ENCODE measurements at places on chromosomes 1 and 21.

DNA sequence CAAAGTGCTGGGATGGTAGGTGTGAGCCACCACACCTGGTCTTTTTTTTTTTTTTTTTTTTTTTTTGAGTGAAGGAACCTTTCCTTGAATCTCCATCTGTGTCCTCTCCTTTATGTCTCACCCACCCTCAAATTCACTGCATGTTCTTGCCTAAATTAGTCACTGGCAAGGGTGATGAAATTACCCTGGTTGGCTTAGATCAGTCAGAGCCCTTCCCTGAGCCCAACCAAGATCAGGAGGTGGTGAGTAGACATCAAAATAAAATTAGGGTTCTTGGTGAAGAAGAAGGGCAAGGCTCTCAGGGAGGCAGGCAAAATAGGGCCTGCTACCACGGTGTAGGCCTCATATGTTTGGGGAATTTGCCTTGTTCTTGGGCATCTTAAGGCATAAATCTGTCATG lies 5.3 kb upstream of the TNN start:
- DNase-seq, result no peak

GRCh38 chr1:85411567-85412305 lies 53.2 kb downstream of the DDAH1 start:
- DNase-seq, result no peak

- peak; percentile 57 for DNase-seq
These were observed 256.7 kb upstream of the CACYBP start for GRCh38 chr1:174742805-174743653.

DNA sequence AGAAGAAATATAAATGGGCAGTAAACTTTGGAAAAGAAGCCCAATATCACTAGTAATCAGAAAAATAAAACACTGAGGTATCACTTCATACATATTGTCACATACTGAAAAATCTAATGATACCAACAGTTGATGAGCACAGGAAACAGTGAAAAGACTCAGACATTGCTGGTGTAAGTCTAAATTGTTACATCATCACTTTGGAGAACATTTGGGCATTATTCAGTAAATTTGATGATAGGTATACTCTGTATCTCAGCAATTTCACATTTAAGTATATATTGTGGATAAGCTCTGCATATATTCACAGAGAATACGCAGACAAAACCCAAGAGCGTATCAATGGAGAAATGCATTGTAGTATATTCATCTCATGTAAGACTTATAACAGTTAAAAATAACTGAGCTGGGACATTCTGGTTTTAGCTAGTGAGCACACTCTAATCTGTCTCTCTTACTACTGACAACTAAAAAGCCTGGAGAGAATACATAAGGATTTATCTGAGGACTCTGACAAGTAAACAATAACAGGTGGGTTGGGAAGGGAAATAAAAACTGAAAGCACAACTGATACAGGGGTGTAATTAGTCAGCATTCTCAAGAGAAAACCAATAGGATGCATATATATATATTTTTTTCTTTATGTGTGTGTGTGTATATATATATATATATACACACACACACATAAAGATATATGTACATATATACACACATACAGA lies 212.7 kb upstream of the JUN start:
- DNase-seq, result no peak

DNA sequence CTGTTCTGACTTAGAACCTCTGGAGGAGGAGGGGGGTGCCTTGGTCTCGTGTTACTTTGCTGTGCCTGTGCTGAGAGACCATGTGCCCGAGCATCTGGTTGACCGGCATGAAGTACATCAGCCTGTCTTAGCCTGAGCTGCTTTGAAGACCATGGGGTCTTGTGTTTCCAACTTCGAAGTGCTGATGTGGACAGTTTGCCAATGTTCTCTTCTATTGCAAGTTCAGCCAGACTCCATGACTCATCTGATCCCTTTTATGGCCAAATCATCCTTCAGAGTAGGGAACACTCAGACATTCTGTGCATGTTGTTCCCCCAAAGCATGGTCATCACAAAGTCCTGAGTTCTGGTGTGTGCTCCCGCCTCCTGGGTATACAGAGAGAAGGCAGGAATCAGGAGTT lies 6.0 kb upstream of the PLA2G2C start:
- no peak for DNase-seq

- DNase-seq, result no peak
These were observed 121.8 kb upstream of the KCNK1 start for GRCh38 chr1:233491953-233492620.

Data from brain microvascular endothelial cell (primary cell).